ACHN (cell line): ENCODE measurements at places on chromosomes 2 and 18.

- DNase-seq = no peak
Observed at GRCh38 chr2:207951734-207952470, 73.4 kb downstream of the PLEKHM3 start.

DNA sequence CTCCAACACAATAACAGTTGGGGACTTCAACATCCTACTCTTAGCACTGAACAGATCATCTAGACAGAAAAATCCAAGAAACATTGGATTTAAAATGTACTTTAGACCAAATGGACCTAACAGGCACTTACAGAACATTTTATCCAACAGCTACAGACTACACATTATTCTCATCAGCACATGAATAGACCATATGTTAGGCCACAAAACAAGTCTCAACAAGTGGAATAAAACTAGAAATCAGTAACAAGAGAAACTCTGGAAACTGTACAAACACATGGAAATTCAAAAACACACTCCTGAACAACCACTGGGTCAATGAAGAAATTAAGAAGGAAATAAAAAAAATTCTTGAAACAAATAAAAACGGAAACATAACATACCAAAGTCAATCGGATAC lies 117.5 kb downstream of the ACVR1 start:
- no peak for DNase-seq

DNA sequence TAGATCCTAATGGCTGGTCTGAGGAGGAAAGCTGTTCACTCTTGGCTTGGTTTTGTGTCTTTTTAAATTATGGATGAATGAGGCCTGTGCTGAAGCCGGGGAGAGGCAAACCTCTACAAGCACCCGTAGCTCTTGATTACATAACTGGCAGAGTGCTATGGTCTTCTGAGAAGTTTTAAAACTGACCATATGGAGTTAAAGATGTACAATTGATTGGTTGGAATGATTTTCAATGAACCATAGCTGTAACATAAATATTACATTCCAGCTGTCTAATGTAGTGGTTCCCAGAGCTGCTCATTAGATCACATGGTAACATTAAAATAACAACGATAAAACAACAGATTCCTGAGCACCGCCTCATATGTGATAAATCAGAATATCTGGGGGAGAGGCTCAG lies 71.1 kb upstream of the MAP4K3 start:
- peak; percentile 31 for DNase-seq

DNA sequence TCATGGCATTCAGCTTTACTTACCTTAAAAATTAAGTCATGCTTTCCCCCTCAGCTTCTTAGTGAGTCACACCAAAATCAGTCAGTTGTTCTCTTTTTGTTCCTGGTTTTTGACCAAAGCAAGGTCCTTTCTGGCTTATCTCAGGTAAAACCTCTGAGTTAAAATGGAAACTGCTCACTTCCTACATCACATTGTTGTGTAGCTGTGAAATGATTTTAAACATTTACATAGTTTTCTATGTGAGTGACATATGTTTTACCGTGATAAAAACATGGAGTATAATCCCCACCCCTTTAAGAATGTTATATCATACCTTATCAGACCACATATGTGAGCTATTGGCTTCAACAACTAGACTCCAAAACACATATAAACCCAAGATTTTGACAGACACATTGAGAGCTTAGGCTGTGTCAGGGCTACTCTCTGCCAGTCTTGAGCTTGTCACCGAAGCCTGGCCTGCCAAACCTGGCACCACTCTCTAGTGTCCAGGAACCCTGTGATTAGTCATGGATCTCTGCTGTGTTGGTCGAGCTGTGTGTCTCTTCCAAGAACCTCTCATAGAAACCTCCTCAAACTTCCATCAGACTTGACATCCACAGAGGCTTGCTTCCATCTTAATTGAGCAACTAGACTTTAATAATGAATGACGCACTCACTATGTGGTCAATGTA lies 294.5 kb upstream of the FBXO11 start:
- no peak for DNase-seq

DNA sequence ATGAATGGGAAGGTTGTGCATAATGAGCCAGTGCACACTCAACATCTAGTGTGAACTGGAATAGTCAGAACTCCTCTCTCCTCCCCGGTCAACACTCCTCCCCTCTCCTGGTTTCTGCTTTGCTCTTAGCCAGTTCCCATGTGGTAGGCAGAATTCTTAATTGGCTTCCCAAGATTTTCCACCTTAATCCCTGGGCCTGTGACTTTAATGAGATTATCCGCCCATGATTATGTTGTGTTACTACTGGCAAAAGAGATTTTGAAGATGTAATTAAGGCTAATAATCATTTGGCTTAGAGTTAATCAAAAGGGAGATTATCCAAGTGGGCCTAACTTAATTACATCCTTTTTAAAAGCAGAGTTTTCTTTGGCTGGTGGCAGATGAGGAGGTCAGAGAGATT lies 34.2 kb upstream of the REV1 start:
- no peak for DNase-seq

GRCh38 chr2:131042148-131042775 lies 51.0 kb downstream of the FAM168B start:
- no peak for DNase-seq

- peak; percentile 67 for DNase-seq
Observed at GRCh38 chr2:23235292-23235691, 149.7 kb upstream of the KLHL29 start.

- DNase-seq = no peak
Observed at GRCh38 chr18:61975526-61976326, 82.9 kb upstream of the RNF152 start.

DNA sequence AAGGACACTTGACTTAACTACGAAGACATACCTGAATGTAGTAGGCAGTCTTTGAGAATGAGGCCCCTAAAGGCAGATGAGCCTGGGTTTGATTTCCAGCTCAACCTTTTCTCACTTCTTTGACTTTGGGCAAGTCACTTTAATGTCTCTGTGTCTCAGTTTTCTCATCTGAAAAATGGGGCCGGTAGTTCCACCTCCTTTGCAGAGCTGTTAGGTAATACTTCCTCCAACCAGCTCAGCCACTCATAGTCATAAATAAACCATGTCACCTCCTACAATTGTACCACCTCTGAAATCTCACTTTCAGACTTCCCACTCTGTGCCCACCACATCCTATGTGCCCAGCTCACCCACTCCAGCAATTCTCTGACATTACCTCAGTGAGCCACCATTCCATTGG lies 10.4 kb downstream of the ARHGAP25 start:
- DNase-seq = no peak

GRCh38 chr2:173191601-173192000 lies 116.0 kb downstream of the MAP3K20 start:
- no peak for DNase-seq

DNA sequence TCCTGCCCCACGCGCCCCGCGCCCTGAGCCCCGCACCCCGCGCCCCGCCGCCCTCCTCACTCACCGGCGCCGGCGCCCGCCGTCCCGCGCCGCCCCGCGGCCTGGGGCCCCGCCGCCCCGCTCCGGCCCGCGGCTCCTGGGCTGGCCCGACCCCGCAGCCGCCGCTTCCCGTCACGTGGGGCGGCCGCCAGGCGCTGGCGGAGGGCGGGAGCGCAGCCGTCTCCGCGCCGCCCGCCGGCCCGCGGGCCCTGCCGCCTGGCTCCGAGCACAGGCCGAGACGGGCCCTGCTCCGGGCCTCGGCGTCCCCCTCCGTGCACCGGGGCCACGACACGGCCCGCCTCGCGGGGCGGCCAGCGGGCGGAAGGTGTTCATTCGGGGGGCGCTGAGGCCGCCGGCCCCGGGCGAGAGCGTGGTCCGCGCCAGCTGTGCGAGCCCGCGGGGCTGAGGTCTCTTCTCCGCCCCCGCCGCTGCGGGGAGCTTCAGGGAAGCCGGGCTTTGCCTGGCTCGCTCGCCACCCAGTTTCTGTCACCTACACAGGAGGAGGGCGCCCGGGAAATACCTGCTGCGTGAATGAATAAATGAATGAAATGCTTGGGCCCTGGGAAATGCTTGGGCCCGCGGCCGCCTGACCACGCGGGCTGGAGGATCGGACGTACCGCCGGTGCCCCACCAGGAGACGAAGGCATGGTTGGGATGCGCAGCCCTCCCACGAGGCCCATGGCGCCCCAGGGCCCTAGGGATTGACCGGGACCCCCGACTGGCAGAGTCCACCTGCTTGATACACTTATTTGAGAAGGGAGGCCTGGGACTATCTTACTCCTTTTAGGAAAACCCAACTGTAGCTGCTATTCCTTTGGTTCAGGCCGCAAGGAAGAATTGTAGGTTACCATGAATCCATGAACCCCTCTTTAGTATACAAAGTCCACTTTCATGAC lies at the start of gene TGFBRAP1:
TGFBRAP1 (minus strand) TSS at position 175 of the 935 bp plus-strand sequence. CDS start 21,434 bp downstream, outside the sequence.
- DNase-seq = peak; percentile 66

GRCh38 chr2:202425036-202425435 lies 48.9 kb downstream of the BMPR2 start:
- DNase-seq = no peak

GRCh38 chr18:48395646-48396045 lies 13.5 kb downstream of the ZBTB7C start:
- DNase-seq = no peak

GRCh38 chr18:58541146-58541788 lies 87.6 kb downstream of the ALPK2 start:
- peak; percentile 76 for DNase-seq

- DNase-seq = no peak
Observed at GRCh38 chr18:73959352-73959751, 188.3 kb downstream of the FBXO15 start.

DNA sequence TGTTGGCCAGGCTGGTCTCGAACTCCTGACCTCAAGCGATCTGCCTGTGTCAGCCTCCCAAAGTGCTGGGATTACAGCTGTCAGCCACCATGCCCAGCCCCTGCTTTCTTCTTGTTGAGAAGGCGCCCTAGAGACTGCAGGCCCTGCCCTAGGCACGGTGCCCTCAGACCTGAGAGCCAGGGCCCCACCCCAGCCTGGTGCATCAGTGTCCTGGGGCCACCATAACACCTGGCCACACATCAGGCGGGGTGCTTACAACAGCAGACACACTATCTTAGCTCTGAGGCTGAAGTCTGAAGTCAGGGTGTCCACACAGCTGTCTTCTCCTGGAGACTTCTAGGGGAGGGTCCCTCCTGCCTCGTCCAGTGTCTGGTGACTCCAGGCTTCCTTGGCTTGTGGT lies 120.6 kb downstream of the NDUFA10 start:
- no peak for DNase-seq
